ENCODE measurements at places on chromosomes 11 and 22. TPM values are rescaled to one million over a fixed set of nuclear protein-coding genes. Genes with fewer than 3 reads are reported as not detected.

The DEUP1 gene
- not detected for total RNA-seq

The MYRF gene
- total RNA-seq: 1.4 TPM

The PTH gene
- not detected for total RNA-seq

The CPT1B gene
- total RNA-seq: 2.5 TPM

The UBASH3B gene
- total RNA-seq: 4.0 TPM

The PLEKHB1 gene
- total RNA-seq: not detected

The MMP10 gene
- total RNA-seq: not detected

GRCh38 chr11:74460481-74461154 is 6.7 kb downstream of the KCNE3 start:
- DNase-seq: no peak

- DNase-seq: no peak
These were observed 149.7 kb upstream of the CADM1 start for GRCh38 chr11:115653926-115654325.

DNA sequence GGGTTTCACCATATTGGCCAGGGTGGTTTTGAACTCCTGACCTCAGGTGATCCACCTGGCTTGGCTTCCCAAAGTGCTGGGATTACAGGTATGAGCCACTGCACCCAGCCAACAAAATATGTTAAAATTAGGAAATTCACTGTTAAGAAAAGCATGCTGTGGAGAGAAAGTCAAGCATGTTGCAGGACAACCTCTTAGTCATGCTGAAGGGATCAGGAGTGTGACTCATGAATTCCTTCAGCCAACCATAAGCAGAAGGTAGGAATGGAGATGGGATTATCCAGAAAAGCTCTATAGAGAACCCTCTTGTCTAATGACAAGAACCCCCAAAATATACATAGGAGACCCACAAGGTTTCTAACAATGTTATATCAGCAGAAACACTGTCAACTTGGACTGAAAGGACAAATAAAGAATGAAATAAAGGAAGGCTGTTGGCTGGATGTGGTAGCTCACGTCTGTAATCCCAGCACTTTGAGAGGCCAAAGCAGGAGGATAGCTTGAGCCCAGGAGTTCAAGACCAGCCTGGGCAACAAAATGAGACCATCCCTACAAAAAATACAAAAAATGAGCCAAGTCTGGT is 16.0 kb downstream of the MRTFA start:
- no peak for DNase-seq

DNA sequence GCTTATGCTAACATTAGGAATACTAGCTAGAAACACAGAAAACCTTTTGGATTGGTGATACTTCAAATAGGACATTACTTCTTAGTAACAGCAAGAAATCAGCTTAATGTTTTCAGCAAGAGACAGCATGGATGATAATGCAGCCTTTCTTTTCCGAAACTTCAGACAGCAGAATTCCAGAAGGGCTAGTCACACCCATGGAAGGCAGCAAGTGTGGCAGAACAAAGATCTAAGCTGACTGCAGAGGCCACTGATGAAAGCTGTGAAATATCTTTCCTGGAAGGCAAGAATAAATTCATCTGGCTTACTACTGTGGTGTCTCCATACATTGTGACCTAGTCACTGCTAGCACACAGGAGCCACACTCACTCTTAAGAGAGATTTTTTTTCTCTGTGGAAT is 100.3 kb downstream of the CCDC83 start:
- peak; percentile 45 for DNase-seq

DNA sequence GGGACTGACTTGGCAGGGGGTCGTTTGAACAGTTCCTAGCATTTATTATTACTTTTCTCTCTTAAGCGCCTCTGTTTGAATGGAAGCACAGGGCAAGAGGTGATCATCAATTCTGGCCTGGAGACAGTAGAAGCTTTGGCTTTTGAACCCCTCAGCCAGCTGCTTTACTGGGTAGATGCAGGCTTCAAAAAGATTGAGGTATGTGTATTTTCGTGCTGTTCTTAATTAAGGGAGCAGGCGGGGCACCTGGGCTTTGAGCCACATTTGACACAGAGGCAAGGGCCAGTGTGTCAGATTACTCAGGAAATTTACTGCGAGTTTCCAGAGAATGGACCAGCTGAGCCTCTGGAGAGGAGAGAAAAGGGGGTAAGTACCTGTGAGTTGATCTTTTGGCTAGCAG is 102.4 kb upstream of the SORL1-AS1 start:
- no peak for DNase-seq

- DNase-seq: no peak
These were observed 39.1 kb downstream of the MYO7A start for GRCh38 chr11:77167111-77167626.

GRCh38 chr22:49081261-49081666 is 746.4 kb downstream of the BRD1 start:
- DNase-seq: no peak

DNA sequence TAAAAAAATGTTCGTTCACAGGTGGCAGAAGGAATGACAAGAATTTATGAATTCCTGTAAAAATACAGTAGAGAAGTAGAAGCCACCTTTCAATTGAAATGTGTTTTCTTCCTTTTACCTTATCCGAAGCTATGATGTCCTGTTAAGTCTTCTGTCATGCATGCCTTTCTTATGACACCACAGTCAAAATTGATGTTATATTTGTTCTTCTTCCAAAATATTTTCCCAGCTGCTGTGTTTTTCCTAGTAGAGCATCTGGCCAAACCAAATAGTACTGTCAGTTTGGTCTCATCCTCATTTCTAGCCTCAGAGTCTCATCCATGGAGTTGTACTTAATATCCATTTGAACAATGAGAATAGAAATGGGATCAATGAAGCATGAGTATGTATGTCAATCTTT is 206.1 kb downstream of the PGR start:
- DNase-seq: no peak

DNA sequence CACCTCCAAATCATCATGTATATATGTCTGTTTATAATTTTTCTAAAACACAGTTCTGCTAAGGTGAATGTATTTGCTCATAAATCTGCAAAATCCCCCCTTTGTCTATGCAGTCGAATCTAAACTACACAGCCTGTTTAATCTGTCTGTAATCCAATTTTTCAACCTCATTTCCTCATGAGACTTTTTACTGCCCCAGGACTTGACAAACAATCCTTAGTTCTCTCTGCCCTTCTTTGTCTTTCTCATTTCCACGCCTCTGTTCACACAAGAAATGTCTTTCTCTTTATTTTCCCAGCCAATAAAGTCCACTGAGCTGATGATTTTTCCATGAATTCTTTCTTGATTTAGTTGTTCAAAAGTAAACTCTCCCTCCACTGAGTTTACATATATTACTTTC is 1154.3 kb downstream of the FAM181B start:
- DNase-seq: no peak
